Activated naive CD4-positive, alpha-beta T cell (primary cell): ENCODE measurements at places on chromosomes 7 and 10.

DNA sequence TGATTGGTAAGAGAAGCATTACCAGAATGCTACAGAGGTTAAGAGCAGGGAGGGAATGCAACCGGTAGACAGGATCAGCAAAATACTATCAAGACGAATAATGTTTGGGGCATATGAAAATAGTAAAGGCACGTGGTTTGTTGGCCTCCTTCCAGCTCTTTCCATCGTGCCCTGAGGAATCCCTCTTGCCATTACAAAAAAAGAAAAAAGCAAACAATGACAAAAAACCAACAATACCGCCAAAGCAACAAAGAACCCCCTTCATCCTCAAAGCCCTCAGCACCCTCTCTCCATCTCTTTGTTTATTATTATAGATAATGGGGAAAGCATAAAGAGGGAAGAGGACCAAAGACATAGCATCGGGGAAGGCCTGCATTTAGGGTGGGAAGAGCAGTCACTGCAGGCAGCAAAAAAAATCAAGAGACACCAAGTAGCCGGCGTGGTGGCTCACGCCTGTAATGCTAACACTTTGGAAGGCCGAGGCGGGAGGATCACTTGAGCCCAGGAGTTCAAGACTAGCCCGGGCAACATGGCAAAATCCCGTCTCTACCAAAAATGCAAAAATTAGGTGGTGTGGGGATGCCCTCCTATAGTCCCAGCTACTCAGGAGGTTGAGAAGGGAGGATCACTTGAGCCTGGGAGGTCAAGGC lies 78.0 kb downstream of the HIP1 start:
- no peak for DNase-seq

DNA sequence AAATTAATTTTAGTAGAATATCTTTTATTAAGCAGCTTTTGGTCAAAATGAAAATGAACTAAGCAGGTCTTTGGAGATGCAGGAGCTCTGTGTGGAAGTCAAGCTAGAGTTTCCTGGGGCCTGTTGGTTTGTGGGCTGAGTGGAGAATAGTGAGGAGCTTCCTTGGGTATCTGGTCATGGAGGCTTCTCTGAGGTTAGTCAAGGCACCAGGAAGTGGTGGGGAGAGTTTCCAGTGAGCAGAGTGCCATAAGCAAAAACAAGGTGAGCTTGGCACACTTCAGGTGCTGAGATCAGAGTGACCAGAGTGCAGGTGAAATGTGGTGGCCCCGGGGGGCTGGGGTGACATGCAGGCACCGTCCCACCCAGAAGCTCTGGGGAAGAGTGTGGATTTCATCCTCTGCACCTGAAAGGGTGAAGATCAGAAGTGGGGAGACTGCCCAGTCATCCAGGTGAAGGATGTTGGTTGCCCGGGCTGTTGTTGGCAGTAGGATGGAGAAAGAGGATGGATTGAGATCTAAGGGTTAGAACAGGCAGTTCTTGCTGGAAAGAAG lies 77.4 kb downstream of the WDR37 start:
- no peak for DNase-seq

GRCh38 chr7:66697449-66698438 lies 42.8 kb upstream of the RABGEF1 start:
- DNase-seq = no peak

DNA sequence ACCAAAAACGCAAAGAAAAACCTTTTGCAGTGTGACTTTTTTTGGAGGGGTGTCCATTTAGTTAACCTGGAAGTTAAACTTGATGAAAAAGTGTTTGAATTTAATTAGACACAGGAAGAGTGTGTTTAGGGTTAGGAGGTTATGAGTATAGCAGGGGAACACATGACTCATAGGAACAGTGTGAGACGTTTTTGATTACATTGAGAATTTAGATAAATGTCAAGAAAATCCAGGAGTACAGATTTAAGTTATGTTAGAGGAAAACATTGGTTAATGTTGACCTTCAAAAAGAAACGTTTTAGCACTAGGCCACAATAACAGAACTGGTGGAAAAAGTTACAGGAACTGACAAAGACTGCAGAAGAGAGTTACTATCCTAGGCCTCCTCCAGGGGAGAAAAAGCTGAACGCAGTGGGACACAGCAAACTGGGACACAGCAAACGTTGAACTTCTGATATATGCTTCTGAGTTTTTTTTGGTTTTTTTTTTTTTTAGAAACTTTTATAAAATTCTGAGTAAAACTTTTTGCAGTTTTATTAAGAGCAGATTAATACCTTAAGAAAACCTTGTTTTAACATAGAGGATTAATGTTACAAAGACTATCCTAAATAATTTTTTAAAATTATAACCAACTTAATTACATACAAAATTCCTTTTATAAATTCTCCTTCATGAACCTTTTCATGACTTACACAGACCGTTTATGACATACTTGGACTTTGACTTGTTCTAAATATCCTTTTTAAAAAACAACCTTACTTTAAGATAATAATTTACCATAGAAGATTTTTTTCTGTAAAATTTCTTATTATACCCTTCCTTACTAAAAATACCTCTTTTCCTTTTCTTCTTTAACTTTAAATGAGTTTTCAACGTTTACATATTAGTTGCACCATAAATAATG lies 22.2 kb downstream of the LANCL2 start:
- DNase-seq = no peak

- DNase-seq = no peak
Observed at GRCh38 chr10:20888620-20889330, 8.3 kb downstream of the NEBL start.

DNA sequence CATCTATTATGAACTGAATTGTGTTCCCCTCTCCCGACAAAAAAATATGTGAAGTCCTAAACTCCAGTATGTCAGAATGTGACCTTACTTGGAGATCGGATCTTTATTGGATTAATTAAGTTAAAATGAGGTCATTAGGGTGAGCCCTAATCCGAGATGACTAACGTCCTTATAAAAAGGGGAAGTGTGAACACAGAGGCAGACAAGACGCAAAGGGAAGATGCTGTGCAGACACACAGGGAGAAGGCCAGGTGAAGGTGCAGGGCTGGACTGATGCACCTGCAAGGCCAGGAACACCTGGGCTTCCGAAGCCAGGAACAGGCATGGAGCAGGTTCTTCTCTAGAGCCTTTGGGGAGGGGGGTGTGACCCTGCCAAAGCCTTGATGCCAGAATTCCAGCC lies 187.8 kb downstream of the PARD3 start:
- DNase-seq = no peak

DNA sequence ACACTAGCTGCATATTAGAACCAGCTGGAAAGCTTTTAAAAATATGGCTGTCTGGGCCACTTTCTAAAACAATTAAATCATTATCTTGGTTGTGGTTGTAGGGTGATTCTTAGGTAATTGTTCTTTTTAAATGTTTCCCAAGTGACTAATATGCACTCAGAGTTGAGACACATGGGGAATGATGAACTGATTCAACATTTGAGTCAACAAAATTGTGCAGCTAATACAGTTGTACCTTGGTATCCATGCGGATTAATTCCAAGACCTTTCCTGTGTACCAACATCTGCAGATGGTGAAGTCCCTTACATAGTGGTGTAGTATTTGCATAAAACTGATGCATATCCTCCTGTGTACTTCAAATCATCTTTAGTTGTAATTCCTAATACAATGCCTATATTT lies 242.2 kb downstream of the ATRNL1 start:
- no peak for DNase-seq

DNA sequence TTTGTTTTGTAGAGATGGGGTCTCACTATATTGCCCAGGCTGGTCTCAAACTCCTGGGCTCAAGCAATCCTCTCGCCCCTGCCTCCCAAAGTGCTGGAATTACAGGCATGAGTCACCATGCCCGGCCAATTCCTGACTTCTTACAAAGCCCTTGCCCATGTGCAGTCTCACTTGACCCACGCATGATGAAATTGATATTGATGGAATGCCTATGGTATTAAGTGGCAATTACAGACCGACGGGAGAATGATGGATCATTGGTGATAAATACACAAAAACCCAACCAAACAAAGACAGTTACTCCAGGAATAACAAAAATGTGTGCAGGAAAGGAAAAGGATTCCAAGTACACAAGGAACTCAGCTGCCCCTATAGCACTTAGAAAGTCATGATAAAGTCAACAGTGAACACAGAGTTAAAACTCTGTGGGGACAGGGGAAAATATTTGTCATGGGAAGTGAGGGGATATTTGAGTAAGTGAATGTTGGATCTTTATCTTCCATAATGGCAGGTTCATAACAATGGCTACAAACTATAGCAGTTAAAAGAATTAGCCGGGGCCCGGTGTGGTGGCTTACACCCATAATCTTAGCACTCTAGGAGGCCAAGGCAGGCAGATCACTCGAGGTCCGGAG lies 21.6 kb downstream of the HIP1 start:
- DNase-seq = no peak

GRCh38 chr7:33233659-33234058 lies 104.3 kb downstream of the BBS9 start:
- no peak for DNase-seq
